ENCODE measurements at places on chromosomes 2 and 18.
A peak's percentile ranks its signal among the peaks of the same experiment; 100 is the strongest.

- no peak for DNase-seq
Observed at GRCh38 chr2:182113334-182113733, 127.7 kb downstream of the PPP1R1C start.

GRCh38 chr2:164145093-164145987 lies 409.5 kb upstream of the FIGN start:
- no peak for DNase-seq

- no peak for DNase-seq
Observed at GRCh38 chr2:198659096-198659870, 798.5 kb downstream of the SATB2 start.

GRCh38 chr2:232203166-232203891 lies 175.2 kb upstream of the ALPP start:
- DNase-seq, result peak; percentile 12

DNA sequence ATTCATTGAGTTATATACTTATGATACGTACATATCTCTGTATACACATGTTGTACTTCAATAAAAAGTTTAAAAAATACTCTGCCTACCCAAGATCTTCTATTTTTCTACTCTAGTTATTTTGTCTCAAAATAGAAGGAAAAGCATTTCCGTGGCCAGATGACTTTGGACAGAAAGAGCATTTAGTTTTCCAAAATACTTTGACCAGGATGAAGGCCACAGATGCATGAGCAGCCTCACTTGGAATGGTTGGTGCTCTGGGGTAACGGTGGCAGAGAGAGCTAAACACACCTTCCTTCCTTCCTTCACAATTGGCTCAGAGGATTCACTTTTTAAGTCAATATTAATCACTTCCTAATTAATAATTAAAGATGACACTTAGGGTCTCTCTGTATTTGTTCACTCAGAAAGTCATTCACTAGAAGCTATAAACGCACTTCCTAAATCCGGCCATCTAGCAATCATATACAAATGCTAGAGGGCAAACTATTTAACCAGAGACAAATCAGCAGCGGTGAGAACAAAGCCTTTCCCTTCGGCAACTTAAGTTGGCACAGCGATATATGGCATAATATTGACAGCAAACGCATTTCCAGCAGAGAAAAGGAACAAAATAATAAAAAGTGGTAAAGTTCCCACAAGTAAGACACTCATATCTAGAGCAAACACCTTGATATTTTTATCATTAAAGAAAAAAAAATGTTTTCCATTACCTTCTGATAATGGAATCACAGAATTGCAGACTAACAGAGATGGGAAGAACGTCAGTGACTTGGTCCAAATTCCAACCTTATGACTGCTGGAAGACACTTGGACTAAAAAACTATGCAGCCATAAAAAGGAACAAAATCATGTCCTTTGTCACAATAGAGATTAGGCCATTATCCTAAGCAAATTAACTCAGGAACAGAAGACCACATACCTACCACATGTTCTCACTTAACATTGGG lies 55.9 kb upstream of the NARS1 start:
- DNase-seq, result no peak

DNA sequence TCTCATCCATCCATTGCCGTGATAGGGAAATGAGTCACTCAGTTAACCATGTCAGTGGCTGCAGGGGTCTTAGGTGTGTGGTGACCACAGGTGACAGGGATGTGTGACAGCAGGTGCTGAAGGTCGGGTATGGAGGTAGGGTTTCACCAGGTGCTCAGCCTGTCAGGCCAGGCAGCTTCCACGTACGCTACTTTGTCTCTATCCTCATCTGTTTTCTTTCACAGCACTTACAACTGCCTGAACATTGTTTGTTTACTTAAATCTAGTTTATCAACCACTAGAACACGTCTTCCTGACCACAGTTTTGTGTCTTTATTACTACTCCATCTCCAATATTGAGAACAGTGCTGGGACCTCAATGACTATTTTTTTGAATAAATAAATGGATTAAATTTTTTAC lies 11.4 kb upstream of the UXS1 start:
- DNase-seq, result no peak

GRCh38 chr2:39735648-39736047 lies 43.4 kb downstream of the THUMPD2 start:
- DNase-seq, result no peak

GRCh38 chr2:195368249-195369217 lies 288.5 kb upstream of the SLC39A10 start:
- DNase-seq, result no peak

GRCh38 chr2:127562936-127563335 lies 27.5 kb downstream of the MYO7B start:
- DNase-seq, result no peak

GRCh38 chr2:68367953-68368653 lies 3.0 kb downstream of the PLEK start:
- DNase-seq, result no peak

DNA sequence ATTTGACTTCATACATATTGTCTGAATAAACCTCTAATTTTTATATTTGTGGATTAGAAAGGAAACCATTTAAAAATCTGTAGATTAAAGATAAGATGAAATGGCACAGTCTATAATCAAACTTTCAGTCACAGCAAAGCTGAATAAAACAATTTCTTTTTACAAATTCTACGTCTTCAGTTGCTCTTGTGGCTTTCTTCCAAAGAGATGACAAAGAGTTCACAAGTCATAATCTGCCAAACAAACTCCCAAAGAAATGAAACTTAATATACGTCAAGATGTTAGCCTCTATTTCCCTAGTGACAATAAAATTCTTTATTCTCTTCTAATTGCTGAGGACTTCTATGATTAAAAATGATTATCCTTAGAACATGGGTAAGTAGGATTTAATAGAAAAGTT lies 66.3 kb downstream of the FIGN start:
- DNase-seq, result no peak

DNA sequence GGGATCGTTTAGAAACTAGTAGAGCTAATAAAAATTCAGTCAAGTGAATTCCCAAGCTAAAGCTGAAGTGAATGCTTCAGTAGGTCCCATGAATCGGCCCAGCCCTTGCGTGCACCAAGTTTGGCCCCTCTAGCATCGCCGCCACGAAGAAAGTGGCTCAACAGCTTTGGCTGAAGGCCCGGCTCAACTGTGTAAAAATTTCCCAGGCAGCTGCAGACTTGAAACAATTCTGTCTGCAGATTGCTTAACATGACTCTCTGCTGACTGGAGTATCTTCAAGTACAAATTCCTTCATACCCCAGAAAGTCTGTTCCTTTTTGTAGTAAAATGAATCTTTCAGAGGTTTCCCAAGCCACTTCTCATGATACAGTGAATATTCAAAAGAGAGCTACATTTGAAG lies 32.7 kb downstream of the ALMS1 start:
- DNase-seq, result no peak

GRCh38 chr2:177229442-177230242 lies 17.0 kb downstream of the HNRNPA3 start:
- no peak for DNase-seq

- DNase-seq, result peak; percentile 29
Observed at GRCh38 chr2:60533101-60534051, 20.1 kb downstream of the BCL11A start.

DNA sequence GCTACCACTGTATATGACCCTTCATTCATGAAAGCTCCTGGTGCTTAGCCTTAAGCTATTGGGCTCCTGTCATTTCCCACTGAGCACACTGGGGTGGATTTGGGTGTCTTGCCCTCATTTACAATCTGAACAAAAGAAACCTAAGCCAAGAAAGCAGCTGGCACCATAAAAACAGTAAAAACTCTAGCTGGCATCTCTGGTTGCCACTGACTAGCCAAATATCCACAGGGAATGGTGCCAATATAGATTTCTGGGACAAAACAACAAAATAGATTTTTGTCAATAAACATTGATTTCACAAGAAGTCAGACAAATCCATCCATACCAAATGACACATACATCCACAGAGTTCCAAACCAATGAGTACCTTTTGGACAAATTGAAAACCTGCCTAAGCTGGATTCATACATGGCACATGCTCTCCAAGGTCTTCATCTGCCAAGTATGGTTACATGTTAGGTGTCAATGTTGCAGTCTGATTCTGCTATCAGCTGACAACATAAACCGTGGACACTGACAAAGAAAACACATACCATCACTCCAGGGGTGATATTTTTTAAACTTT lies 1081.5 kb upstream of the ZEB2 start:
- DNase-seq, result no peak

DNA sequence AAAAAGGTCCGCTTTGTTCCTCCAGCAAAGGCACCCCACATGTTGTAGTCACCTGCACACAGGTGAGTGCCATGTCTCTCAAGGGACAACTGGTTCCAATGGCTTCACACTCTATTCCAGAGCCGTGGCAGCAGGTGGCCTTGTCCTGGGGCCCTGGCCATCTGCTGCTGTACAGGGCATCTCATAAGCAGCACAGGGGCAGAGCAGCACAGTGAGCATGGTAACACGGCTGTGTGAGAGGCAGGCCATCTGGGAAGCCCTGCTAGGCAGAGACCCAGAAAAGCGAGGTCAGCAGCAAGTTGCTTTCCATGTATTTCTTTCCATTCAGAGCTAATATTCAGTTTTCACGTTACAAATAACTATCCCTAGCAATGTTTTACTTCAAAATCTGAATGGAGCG lies 54.7 kb downstream of the CMPK2 start:
- no peak for DNase-seq

- no peak for DNase-seq
Observed at GRCh38 chr18:10482985-10483949, 28.8 kb downstream of the APCDD1 start.

- DNase-seq, result no peak
Observed at GRCh38 chr2:96856776-96857666, 795 bp downstream of the ANKRD39 start.

DNA sequence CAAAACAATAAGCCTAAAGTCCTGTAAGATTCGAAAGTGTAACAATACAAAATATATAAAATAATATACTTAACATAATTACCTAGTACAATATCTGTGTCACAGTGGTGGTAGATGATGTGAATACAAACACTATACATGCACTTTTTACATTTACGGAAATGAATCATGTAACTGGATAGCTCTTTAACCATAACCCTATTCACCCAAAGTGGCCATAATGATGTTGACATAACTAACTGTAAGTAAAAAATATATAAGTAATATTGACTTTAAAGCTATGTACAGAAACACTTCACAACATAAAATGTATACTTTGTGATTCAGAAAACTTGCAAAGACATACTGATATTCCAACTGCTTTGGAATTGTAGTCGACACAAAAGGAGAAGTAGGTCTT lies 616.9 kb upstream of the SLC8A1 start:
- DNase-seq, result no peak

GRCh38 chr2:101900375-101900774 lies 91.4 kb upstream of the IL1R2 start:
- no peak for DNase-seq

DNA sequence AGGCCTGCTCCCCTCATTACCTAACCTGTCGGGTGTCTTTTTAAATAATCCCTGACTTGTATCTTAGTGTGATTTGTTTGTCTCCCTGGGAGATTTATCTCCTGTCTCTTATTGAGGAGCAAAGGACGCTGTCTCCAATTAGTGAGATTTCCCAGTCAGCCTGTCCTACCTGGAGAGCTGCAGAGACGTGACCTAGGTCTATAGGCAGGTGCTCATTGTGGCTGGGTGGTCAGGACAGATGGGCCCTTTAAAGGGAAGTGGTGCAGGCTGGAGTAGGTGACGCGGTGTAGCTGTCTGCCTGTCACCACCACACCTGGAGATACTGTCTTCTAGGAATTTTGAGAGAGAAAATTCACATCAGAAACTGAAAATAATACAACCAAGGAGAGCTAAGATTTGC lies 28.0 kb downstream of the PLB1 start:
- no peak for DNase-seq

DNA sequence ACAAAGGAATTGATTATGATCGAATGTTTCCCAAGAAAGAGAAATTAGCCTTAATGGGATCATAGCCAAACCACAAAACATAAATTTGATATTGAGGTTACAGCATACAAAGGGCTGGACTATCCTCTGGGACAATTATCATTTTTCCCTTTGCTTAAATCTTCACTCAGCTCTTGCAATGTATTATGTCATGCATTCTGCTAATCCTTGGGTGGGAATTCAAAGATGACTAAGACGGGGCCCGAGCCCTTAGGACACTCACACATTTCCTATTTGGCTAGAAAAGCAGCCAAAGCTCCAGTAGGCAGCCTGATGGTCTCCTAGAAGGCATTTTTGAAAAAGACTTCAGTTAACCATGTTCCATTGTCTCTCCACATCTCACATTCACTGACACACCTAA lies 17.2 kb upstream of the NMI start:
- DNase-seq, result no peak

GRCh38 chr2:177525351-177525924 lies 132.9 kb downstream of the AGPS start:
- no peak for DNase-seq

DNA sequence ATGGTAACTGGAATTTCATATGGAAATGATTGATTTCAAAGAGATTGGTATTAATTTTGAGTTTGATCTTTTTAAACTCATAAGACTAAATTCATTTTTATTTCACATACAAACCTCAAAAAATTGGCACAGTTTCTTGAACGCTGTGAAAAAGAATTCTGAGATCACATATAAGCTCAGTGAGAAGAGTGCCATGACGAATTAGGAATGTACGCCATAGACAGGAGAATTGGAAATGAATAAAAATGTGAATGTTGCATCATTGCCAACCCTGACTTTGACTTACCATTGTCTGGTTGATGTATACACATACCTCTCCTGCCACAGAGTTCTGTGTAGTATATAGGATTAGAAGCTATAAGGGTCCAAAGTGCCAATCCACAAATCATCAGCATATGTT lies 290.4 kb upstream of the ZC3H15 start:
- DNase-seq, result no peak

DNA sequence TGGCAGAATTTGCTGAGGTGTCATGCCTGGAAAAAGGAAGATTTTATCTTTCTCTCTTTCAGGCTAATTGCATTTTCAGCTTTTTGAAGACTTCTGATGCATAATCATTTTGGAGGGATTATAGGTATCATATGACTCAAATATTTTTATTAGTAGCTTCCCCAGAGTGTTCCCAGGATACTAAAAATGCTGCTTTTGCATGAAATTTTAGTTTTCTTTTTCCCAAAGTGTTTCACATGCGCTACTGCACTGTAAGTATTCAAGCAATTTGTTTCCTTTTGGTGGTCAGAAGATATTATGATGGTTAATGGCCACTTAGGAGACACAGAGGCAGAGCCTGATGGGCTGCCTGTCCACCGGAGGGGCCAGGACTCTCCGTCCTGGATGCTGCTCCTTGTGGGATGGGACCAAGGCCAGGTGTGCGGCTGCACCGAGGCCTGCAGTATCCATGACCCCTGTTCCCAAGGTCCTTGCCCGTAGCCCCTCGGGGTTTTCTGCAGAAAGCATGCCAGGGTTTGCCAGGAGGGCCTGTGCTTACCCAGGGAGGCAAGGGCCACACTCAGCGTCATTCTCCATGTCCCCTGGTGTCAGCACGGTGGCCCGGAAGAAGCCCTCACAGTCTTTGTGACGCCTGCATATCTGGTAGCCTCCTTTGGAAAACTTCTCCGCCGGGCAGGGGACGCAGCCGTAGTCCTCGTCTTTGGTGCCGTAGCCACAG lies 60.2 kb downstream of the EDAR start:
- no peak for DNase-seq
